ENCODE measurements at places on chromosomes 1 and 21.

DNA sequence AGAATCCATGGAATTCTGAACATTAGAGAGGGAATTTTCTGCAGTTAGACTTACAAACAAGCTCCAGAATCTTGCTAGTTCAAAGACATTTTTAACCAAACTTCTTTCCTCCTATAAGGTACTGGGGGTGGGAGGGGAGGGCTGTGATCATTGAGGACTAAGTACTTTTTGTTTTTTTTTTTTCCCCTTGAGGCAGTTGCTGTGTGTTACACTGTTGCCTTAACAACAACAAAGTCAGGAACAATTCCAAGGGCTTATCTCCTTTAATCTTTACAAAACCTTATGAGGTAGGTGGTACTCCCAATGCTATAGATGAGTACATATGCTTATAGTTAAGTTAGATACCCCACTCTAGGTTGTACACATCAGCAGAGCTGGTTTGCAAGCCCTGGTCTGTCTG lies 62.9 kb downstream of the PPP1R12B start:
- no peak for DNase-seq

DNA sequence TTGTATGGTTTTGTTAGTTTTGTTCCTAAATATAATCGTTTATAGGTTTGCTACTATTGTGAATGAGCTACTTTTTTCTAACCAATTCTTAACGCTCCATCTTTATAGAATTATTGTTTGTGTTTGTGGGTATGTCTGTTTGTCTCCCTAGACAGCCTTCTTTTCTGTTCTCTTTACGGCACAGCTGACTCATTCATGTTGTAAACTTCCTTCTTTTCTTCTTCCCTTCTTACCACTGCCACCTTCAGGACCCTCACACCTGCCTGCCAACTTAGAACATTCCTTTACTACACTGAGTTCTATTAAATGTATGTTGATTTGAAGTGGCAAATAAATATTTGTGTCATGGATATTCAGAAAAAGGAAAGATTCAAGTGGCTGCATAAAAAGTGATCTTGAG lies 29.1 kb downstream of the AK5 start:
- no peak for DNase-seq

DNA sequence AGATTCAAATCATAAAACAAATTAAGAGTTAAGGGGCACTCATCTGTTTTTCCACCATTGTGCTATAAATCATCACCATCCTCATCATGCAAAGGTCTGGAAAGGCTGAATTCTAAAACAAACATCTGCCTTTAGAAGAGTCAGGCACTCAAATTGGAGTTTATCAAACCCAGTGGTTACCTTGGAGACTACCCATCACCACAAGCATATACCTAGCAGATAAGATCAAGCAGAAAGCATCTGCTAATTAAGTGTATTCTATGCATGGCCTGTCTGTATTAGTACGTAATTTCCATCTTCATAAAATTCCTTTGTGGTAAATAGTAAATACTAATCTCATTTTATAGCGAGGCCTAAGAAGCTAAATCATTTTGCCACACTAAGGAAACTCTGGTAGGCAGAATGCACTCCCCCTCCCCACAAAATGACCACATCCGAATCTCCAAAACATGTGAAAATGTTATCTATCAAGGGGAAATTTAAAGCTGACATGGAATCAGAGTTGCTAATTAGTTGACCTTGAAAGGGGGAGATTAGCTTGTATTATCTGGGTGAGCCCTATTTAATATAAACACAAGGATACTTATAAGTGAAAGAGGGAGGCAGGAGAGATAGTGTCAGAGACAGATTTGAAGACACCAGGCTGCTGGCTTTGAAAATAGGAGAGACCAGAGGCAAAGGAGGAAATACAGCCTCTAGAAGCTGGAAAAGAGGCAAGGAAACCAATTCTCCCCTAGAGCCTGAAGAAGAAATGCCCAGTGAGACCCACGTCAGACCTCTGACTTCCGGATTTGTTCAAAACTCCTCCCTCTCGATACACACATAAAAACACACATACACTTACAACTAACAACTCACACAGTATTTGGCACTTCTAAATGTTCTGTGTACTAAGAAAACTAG lies 23.2 kb downstream of the ARID4B start:
- DNase-seq, result no peak

DNA sequence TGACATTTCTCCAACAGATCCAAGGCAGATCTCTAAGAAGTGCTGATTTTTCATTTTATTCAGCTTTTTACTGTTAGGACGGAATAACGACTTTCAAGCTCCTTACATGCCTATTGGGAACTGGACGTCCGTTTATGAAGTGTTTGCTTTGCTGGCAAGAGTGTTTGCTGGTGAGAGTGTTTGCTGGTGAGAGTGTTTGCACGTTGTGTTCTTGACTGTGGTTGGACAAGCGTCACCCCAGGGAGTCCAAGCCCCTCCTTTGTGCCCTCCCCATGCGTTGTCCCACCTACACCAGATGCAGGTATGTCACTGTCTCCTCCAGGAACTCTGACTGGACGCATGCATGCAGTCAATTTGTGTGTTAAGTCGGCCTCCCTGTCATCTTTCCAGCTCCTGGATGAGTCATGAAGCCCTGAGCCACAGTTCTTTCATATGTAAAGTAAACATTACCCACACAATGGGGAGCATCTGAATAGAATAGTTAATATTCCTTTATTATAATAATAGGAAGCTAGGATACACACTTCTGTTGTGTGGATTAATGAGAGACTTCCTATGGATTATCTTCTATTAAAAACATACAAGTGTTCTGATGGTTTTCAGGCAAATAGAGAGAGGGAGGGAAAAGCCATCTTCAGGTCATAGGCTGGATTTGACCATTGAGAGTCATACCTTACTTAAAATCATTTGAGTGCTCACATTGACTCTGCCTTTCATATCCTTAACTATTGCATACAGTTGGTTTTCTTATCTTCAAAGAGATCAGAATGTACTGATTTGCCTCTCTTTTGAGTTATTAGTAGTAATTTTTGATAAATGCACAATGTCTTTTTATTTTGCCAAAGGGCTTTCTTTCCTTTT lies 119.2 kb downstream of the GALNT2 start:
- DNase-seq, result peak; percentile 73

GRCh38 chr1:36871146-36871971 lies 163.0 kb downstream of the GRIK3 start:
- DNase-seq, result no peak

DNA sequence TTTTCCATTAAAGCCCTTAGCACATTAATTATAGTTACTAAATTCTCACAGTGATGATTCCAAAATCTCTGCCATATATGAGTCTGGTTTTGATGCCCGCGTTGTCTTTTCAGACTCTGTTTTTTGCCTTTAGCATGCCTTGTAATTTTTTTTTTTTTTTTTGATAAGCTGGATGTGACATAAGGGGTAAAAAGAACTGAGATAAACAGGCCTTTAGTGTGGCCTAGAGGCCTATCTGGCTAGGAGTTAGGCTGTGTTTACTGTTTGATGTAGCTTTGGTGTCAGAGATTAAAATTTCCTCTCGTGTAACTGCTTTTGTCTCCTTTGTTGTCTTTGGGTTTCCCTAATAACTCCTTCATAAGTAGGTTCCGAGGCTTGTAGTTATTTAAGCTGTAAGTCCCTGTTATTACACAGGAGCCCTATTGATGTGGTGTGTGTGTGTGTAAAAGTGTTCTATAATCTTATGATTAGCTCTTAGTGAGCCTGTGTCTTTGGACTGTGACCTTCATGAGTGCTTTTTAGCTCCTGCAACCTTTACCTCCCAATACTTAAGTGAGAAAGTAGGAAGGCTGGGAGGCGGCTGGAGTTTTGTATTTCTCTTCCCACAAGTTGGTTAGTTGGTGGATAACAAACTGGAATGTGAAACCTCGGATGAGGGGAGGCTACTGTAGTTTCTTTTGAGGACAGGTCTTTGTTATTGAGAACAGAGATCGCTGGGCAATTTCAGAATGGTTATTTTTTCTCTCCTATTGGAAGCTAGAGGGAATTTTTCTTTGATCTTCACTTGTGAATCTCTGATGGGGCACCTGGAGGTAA lies 19.3 kb downstream of the HS2ST1 start:
- no peak for DNase-seq

Measured in fibroblast of gingiva (primary cell).